ENCODE measurements at places on chromosomes 5 and 9.
A peak's percentile ranks its signal among the peaks of the same experiment; 100 is the strongest.

GRCh38 chr9:128164307-128164885 is 4.3 kb downstream of the BBLN start:
- no peak for DNase-seq

DNA sequence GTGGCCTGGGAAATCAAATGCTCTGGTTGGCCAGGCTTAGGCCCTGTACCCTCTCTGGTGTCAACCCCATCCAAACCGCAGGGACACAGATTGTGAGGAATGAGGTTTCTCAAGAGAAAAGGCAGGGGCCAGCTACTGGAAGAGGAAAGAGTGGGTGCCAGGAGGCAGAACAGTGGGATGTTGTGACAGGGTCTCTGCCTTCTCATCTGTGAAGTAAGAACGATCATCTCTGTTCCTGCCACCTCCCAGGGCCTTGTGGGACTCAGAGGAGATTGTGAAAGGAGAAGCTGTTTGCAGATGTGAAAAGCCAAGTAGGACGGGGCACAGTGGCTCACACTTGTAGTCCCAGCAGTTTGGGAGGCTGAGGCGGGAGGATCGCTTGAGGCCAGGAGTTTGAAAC is 22.8 kb upstream of the RPL26L1 start:
- DNase-seq, result no peak

GRCh38 chr5:134236318-134236717 is 10.4 kb upstream of the PPP2CA start:
- peak; percentile 20 for DNase-seq

GRCh38 chr9:130171226-130172148 is 717 bp upstream of the NCS1 start:
- no peak for DNase-seq

GRCh38 chr5:148224117-148224742 is 14.1 kb upstream of the MARCOL start:
- DNase-seq, result no peak

DNA sequence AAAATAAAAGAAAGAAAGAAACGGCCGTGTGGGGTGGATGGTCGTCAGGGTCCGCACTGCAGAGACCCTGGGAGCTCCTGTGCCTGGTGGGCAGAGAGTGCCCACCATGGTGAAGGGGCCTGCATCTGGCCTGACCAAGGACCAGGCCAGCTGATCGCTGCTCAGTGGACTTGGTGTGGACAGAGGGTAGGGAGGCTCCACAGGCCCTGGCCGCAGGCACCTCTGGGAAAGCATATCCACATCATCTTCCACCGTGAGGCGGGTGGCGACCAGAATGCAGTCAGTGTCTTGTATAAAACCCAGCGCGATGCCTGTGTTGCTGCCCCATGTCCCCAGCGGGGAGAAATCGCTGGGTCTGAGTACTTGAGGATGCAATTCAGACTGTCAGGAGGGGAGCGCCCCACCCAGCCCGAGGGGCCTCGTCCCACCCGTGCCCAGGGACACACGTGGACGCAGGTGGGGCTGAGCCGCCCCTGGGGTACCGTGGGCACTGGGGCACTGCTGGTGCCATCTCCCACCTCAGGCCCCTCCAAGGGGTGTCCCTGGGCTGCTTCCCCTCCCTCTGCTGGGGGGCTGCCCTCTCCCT is 27.8 kb upstream of the SLC6A19 start:
- DNase-seq, result no peak

- no peak for DNase-seq
Measured at GRCh38 chr5:68047035-68047434, 168.5 kb upstream of the PIK3R1 start.

DNA sequence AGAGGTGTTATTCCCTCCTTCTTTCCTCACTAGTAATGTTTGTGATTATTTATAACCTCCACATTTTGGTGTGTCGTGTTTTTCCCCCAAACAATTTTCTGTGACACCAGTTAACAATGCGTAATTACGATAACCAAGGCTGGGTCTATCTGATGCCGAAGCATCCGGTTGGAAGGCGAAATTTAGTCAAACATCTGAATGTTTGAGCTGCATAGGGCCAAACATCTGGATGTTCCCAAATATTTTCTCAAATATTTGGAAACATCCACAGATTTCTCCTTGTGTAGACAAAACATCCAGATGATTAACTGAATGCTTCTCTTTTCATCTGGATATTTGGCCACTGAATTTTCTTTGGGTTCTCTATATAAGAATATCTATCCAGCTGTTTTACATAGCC is 371.7 kb downstream of the NFIB start:
- no peak for DNase-seq

- no peak for DNase-seq
Measured at GRCh38 chr9:108787690-108788048, 68.1 kb downstream of the ACTL7B start.

- no peak for DNase-seq
Measured at GRCh38 chr9:2662496-2662895, 40.9 kb downstream of the VLDLR start.

GRCh38 chr5:44294516-44294915 is 94.7 kb downstream of the FGF10 start:
- peak; percentile 15 for DNase-seq

DNA sequence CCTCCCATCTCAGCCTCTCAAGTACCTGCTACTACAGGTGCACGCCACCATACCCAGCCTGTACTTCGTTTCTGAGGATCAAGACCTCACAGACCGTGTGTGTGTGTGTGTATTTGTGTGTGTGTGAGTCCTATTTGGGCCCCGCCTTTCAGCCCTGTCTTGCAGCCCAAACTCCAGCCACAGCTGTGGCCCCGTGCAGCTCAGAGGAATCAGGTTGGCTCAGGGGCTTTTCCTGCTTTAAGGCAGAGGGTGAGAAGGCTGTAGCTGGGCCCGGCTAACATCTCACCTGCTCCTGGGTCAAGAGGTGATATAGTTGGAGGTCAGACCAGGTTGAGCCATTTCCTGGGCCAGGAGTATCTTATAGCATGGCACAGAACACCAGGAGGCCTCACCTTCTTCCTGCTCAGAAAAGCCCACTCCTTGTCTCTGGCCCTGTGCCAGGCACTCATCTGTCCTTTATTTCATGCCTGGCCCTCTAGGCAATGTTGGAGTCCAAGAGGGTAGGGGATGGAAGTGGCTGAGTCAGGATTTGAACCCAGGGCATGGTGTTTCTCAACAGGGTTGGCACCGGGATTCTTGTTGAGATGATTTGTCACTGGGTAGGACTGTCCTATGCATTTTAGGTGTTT is 1.6 kb upstream of the PHYKPL start:
- no peak for DNase-seq

DNA sequence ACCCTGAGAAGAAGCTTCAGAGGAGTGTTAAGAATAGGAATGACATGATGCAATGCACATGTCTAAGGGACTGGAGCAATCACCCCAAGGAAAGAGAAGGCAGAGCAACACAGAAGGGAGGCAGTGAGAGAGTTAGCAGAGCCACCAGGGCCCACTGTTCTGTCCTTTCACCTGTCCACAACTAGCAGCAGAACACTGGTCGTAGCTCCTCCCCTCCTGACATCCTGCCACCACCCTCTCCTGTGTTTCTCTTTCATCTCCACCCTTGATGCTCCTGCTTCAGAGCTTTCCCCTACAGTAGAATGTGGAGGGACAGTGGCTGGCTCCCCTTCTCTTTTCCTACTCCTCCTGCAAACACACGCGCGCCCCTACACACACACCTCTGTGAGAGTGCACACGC is 483.4 kb upstream of the KIF2A start:
- no peak for DNase-seq

DNA sequence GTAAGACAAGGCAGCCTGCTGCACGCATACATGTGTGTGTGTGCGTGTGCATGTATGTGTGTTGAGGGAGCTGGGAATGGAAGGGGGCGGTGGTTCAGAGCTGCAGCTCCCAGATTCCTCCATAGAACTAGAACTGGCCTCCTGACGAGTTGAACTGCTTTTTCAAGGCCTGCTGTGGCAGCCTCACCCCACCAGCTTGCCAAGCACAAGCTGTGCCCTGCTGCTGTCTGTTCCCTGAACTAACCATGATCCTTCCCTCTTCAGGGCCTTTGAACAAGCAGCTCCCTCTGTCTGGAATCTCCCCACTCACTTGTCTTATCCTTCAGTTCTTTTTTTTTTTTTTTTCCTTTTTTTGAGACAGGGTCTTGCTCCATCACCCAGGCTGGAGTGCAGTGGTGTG is 22.6 kb downstream of the LRSAM1 start:
- no peak for DNase-seq

- DNase-seq, result peak; percentile 33
Measured at GRCh38 chr5:17216974-17217492, 398 bp upstream of the BASP1 start.

Measured in uterus (tissue), 4 donors.